ENCODE measurements at places on chromosomes 5 and 9.
A peak's percentile ranks its signal among the peaks of the same experiment; 100 is the strongest.

DNA sequence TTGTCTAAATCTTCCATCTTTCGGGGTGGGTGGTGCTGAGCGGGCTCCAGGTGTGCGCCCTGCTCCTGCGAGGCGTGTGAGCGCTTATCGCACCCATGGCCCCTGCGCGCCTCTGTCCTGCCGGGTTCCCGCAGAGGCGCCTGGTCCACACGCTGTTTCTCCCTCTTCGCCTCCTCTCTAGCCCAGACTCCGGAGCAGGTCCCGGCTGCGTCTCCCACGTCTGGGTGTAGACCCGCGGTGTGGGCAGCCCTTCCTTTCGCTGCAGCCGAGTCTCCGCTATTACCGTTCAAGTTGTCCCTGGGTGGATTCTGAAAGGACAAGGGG, 40.5 kb upstream of the PLEKHG4B start:
- DNase-seq = no peak

- peak; percentile 22 for DNase-seq
Observed at GRCh38 chr9:87498046-87498810, 561 bp downstream of the DAPK1 start.

- DNase-seq = no peak
Observed at GRCh38 chr9:106878934-106879333, 16.0 kb downstream of the ZNF462 start.

GRCh38 chr5:59151162-59151889, 568.5 kb downstream of the RAB3C start:
- no peak for DNase-seq

GRCh38 chr5:173256800-173257199, 21.8 kb upstream of the NKX2-5 start:
- DNase-seq = no peak

Measured in activated CD4-positive, alpha-beta T cell treated with anti-CD3 and anti-CD28 coated beads, Interleukin-10, Interleukin-2, amounts not matched to agents 100 ng/mL and 50 ng/mL, durations not matched to agents 16 hours and 8 hours (primary cell).